ENCODE measurements at places on chromosomes 4 and X.

DNA sequence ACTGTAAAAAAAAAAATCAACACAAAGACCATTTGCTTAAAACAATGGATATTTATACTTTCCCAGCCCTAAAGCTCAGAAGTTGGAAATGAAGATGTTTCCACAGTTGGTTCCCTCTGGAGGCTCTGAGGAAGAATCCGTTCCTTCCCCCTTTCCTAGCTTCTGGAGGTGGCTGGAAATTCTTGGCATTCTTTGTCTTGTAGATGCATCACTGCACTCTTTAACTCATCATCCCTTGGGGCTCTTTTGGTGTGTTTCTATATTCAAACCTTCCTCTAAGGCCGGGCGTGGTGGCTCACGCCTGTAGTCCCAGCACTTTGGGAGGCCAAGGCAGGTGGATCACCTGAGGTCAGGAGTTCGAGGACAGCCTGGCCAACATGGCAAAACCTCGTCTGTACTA, 78.7 kb downstream of the VCX3A start:
- DNase-seq, result no peak

DNA sequence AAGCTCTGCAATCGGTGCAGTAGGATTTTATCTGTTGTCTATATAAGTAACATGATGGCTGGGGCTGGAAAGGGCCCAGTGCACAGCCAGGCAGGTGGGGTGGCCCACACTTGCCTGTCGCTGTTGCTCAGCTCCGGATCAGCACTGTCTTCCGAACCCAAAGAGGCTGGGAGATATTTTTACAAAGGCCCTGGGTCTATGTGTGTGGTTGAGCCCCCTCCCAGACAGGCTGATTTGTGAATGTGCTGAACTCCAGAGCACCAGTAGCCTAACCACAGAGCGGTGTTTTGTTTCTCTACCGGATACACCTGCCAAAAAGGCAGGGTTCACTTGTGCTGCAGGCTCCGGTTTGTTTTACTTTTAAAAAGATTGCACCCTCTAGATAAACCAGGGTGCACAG, 33.5 kb upstream of the CHRNA9 start:
- DNase-seq, result no peak

- no peak for DNase-seq
Measured at GRCh38 chr4:38111024-38111423, 150.8 kb downstream of the PTTG2 start.

GRCh38 chrX:57282568-57282967, 3.9 kb upstream of the FAAH2 start:
- DNase-seq, result no peak

DNA sequence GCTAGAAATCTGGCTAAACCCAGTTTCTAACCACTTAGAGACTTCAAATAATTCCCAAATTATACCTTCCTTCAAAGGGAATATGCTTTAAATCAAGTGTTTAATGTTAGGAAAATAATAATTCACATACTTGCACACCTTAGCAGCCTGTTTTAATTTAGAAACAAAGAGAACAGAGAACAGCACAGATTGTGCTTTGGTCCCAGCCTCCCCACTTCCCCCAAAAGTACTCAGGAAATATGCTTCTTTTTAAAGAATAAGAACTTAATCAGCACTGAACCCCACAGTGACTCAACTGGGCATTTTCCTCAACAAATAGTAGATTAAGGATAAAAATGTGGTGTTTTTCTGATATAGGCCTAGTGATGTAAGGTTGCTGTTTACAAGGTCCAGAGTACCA, 295.8 kb downstream of the GBA3 start:
- no peak for DNase-seq

- no peak for DNase-seq
Measured at GRCh38 chr4:4477796-4478195, 64.1 kb downstream of the STX18 start.

DNA sequence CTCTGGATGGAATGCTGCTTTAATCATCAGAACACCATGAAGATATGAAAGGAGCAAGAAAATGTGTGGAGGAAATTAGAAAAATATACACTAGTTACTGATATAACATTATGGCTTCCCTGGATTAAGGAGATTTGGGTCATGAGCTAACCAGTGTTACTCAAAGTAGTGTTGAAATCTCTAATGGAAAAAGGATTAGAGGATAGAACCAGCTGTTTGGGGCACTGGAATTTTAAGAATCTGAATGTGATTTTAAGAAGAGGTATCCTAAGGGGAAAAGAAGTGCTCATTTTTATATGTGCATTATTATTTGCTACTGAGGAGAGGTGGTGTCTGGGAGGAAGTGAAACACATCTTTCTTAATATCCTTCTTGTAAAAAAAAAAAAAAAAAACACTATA, 164.1 kb upstream of the PPARGC1A start:
- DNase-seq, result no peak

DNA sequence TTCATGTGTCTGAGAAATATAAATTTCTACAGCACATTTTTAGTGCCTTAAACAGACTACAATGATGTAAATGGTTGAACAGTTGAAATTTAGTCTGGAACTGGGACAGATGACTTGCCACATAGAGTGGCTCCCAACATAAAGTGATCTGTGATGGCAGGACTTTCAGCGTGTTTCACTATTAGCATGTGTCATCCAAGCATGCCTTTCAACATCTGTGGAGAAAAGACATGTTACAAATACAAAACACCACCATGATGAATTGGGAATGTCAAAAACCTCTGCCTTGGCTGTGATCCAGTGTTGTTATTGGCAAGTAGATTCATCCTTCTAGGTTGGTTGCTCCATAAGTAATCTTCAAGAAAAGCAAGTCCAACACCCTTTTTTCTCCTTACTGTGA, 348.7 kb downstream of the MAPK10 start:
- no peak for DNase-seq

- no peak for DNase-seq
Measured at GRCh38 chr4:24003496-24003895, 113.6 kb upstream of the PPARGC1A start.

- no peak for DNase-seq
Measured at GRCh38 chr4:109207061-109207460, 95.4 kb downstream of the COL25A1 start.

- no peak for DNase-seq
Measured at GRCh38 chrX:1423215-1423614, 29.5 kb downstream of the ASMTL start.

GRCh38 chr4:153257151-153257620, 52.9 kb downstream of the TRIM2 start:
- no peak for DNase-seq

DNA sequence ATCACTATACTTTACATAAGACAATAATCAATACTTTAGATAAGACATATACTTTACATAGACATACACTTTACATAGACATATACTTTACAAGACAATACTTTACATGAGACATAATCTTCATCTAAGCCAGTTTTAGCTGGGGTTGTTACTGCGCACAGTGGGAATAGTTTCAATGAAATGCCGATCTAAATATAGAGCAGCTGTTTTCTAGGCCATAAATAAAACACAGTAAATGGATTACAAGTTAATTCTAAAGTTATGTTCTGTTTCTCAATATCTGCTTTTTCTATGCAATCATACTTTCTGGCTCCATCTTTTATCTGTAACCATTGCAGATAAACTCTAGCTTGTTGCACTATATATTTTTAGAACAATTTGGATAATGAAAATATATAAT, 1470.6 kb upstream of the PABPC4L start:
- DNase-seq, result no peak

DNA sequence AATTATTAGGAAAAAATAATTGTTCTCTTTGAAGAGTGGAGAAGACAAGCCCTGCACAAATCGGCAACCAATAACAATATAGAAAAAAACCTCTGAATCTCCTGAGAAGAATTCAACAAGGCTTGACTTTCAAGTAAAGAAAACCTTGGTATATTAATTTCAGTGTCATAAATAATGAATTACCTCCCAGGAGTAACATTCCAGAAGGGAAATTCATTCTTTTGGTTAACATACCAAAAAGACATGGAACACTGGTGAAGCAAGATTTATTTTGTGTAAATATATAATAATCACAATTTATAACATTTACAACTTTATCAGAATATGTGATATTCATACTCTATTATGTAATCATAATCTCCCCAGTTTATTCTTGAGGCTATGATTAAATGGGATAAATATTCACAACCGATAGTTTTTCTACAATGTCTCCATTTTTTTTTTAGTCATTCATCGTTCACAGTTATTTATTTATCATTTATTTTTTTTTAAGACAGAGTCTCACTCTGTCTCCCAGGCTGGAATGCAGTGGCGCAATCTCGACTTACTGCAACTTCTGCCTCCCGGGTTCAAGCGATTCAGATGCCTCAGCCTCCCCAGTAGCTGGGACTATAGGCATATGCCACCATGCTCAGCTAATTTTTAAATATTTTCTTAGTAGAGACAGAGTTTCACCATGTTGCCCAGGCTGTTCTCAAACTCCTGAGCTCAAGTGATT, 53.0 kb upstream of the RPS6KA6 start:
- no peak for DNase-seq

GRCh38 chr4:40434126-40434687, 99.1 kb downstream of the CHRNA9 start:
- DNase-seq, result no peak

DNA sequence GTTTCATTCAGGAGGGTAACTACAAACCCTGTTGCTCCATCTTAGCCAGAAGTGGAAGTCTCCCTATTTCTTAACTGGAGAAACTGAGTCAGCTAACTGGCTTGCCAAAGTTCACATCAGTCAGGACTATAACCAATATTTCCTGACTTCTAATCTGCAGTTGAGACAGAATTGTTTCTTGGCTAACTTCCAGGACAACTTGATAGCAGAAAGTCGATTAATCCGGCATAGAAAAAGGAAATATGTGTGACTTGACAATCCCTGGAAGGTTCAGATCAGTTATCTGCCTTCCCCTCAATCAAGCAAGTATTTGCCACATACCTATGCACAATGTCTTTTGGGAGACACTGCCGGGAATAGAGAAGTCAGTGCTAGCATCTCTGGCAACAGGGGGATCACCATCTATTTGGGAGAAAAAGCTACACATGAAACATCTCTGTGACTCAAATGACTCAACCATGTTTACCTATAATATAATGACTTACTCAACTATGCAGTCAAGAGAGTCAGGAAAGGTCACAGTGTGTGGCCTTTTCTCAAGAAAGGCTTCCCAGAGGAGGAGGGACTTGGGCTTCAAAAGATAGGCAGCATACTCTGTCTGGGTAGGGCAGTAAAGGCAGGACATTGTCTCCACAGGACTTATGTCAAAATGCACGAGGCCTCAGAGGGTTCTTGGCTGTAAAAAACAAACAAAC, 12.4 kb upstream of the LONRF3 start:
- no peak for DNase-seq

DNA sequence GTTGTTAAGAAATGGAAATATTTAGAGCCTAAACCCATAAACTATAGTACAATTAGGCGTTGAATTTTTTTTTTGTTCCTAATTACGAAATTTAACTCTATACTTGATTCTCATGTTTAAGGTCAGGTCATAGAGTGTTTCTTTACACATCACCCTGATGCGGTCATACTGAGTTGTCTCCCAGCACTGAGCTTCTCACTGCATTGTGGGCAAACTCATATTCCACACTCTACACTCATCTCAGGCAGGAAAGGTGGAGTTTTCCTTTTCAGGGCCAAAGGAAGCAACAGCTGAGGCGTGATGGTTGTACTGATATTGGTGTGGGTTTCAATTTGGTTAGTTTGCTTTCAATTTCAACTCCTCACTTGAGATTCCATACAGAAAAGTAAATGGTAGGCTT, 75.4 kb downstream of the FAT4 start:
- no peak for DNase-seq

DNA sequence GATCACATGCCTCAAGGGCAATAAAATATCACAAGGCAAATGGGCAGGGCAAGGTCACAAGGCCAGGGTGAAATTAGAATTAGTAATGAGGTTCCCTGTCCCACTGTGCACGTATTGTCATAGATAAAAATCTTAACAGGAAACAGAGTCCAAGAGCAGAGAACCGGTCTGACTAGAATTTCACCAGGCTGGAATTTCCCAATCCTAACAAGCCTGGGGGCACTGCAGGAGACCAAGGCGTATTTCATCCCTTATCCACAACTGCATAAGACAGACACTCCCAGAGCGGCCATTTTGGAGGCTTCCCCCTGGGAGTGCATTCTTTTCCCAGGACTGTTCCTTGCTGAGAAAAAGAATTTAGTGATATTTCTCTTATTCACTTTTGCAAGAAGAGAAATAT, 25.9 kb upstream of the PRDM5 start:
- DNase-seq, result no peak

DNA sequence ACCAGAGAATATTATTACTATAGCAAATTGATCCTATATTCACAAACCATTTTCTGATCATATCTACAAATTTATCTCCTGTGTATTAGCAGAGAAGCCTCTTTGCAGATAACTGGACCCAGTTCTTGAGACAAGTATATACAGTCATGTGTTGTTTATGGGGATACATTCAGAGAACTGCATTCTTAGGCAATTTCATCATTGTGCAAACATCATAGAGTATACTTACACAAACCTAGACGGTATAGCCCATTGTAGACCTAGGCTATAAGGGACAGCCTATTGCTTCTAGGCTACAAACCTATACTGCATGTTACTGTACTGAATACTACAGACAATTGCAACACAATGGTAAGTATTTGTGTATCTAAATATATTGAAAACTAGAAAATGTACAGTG, 152.5 kb upstream of the SPANXN4 start:
- no peak for DNase-seq

DNA sequence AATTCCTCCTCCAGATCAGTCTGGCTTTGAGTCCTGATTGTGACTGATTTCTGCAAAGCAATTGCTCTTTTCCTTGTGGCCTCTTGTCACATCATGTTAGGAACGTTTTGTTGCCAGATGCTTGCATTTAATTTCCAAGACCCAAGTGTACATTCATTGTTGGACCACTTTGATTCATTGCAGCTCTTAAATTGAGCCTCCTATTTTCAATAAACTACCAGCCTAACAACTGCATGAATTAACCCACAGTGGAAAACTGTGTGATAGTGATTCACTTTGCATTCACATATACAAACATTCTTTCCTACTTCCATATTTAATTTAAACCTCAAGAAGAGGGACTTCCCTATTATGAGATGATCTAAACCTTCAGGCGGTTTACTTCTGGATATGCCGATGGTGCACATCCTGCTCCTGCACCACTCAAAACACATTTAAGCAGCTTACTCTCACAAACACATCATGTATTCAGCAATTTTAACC, 118.4 kb downstream of the AFF1 start:
- DNase-seq, result no peak

DNA sequence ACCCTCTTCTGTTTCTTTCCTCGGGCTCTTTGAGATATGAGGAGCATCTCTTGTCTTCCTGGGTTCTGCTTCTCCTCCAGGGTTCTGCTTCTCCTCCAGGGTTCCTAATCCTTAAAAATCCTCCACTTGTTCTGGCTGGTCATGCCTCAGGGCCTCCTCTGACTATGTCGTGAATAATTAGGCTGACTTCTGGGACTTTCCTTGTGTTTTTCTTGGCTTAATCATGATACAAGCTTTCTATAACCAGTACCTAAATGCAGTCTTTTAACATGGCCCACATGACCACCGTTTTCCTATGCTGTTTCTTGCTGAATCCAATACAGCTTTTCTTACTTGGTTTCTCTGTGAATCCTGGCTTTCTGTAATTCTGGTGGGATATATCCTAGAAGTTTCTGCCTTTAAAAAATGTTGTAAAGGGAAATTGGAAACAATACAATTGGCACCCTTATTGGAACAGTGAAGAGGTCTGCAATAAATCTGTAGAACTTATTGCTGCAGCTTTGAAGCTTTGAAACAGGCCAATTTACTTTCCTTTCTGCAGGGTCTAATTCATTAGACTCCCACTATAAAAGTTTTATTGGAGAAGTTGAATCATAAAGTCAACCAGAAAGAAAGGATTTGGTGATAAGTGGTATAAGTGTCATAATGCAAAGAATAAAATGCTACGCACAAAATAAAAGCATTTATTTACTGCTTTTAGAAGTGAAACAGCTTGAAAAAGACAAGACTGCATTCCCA, 213.1 kb downstream of the UGT8 start:
- DNase-seq, result no peak
